ENCODE measurements at places on chromosomes 7 and 10.

DNA sequence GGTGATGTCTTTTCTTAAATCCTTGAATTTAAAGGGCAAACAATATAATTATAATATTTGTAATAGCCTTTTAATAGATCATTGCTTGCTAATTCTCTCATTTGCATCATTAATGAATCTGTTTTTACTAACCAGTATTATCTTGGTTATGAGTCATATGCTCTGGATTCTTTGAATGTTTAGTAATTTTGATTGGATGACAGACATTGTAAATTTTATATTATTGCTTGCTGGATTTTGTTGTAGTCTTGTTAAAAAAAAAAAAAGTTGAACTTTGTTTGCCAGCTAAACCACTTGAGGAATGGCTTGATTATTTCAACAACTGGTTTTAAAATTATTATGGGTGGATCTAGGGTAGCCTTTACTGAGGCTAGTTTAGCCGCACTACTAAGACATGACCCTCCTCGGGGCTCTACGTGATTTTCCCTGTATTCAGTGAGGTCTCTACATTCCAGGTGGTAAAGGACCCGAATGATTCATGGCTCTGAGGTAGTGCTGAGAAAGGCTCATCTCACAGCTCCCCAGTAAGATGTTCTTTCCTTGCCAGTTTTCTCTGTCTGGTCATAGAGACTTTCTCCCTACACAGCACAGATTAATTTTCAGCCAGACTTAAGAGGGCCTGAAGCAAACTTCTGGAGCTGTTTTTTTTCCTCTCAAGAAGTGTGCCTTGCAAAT is 8.5 kb downstream of the C10orf90 start:
- H3K4me3 ChIP-seq, result no peak overlapping the region
- peaks cover 30% of the 10 kb centered on the region for H3K4me1 ChIP-seq
- H3K27ac ChIP-seq, result no peak overlapping the region
- no peaks in the 10 kb centered on the region for H3K36me3 ChIP-seq
- no peak for DNase-seq

DNA sequence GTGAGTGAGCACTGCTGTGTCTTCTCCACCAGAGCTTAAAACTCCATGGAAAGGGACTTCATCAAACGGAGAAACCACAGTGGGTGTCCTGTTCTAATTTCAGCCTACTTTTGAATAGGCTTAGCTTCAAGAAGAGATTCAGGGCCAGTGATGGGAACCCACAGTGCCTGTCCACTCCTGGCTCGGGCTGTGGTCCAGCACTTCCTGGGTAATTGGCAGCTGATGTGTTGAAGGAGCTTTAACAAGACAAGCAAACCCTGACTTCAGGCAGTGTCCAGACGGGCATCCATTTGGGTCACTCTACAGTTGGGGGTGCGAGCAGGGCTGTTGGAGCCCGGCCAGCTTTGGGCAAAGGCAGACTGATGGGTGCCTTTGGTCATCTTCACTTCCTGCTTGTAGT is 14.5 kb downstream of the VWC2 start:
- no peak overlapping the region for H3K27ac ChIP-seq
- H3K4me3 ChIP-seq, result no peak overlapping the region
- H3K4me1 ChIP-seq, result no peaks in the 10 kb centered on the region
- H3K36me3 ChIP-seq, result no peaks in the 10 kb centered on the region

- no peaks in the 10 kb centered on the region for H3K27me3 ChIP-seq
- no peak for DNase-seq
- no peak overlapping the region for H3K4me3 ChIP-seq
- peaks cover 33% of the 10 kb centered on the region for H3K36me3 ChIP-seq
- peak overlapping the region; percentile 49 for H3K27ac ChIP-seq
These were observed 217.5 kb downstream of the SFMBT2 start for GRCh38 chr10:7193369-7193768.

- no peaks in the 10 kb centered on the region for H3K36me3 ChIP-seq
- H3K27me3 ChIP-seq, result no peaks in the 10 kb centered on the region
- peaks cover 15% of the 10 kb centered on the region for H3K4me1 ChIP-seq
These were observed 91.6 kb downstream of the MYOF start for GRCh38 chr10:93390306-93391090.

- H3K4me3 ChIP-seq, result peak overlapping the region; percentile 37
- peak overlapping the region; percentile 93 for H3K27ac ChIP-seq
- peaks cover 25% of the 10 kb centered on the region for H3K4me1 ChIP-seq
- H3K36me3 ChIP-seq, result no peaks in the 10 kb centered on the region
- peak; percentile 83 for DNase-seq
These were observed 92.0 kb upstream of the INSIG1 start for GRCh38 chr7:155205368-155206317.

All from natural killer cell (primary cell).